Caudate nucleus (tissue), 63 donors: ENCODE measurements at places on chromosomes 12 and 14.

DNA sequence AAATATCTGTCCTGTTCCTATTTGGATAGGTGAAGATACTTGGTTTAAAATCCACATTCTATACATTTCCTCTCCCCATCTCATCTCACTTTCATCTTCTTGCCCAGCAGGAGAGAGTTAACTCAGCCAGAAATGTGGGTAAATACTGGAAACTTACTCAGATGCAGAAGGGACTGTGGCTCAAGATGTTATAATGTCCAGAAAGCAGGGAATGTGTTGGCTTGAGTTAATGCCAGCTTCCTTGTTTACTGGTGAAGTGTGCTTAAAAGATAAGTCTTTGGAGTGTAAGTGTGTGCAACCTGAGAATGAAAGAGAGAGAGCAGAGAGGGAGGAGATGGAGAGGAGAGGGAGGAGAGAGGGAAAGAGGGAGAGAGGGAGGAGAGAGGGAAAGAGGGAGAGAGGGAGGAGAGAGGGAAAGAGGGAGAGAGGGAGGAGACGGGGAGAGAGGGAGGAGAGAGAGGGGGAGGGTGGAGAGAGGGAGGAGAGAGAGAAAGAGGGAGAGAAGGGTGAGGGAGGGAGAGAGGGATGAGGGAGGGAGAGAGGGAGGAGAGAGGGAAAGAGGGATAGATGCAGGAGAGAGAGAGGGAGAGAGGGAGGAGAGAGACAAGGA, 22.0 kb upstream of the SNRPF start:
- no peak for DNase-seq

- no peak for DNase-seq
Observed at GRCh38 chr12:128796439-128797118, 27.2 kb downstream of the SLC15A4 start.

DNA sequence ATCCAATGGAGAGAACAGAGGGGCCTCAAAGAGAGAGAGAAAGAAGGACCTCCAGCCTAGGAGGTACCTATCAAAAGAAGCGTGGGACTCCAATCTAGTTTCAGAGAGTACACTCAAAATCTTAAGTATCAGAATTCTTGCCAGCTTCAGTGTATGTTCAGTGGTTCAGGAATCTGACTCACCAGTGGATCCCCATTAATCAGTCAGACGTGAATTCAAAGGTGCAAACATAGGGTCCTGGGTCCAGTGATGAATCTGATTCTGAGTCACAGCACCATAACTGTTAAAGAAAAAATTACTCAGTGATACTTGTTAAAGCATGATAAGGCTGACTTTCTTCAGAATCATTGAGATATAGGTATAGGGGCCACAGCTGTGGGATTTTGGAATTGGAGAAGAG, 33.2 kb downstream of the ETNK1 start:
- DNase-seq = no peak

DNA sequence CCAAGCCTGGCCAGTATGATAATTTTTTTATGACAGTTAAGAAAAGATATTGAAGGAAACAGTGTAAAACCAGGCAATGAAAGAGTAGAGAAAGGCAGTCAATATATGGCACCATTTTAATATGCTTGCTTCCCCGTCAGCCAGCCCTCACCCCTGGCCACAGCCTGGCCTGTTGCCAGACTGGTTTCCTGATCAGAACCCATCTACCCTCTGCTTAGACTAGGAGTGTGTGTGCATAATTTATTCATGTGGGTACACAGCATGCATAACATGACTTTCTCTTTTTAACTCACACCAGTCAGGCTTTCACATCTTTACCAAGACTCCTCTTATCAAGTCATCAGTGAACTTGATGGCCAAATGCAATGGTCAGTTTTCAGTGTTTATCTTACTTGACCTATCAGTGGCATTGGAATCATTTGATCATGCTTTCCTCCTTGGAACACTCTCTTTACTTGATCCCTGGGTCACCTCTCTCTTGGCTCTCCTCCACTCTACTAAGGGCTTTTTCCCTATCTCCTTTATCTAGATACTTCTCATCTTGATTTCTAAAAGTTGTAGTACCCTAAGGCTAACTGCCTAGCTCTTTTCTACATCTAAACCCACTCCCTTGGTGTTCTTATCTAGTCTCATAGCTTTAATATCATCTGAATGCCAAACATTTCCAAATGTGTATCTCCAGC, 10.0 kb upstream of the GPR19 start:
- no peak for DNase-seq

GRCh38 chr12:6383572-6384498, at the start of gene LTBR:
Gene LTBR, plus strand, starts transcription at chr12:6384162. Its CDS starts 197 bp downstream, at chr12:6384359.
- peak; percentile 10 for DNase-seq

DNA sequence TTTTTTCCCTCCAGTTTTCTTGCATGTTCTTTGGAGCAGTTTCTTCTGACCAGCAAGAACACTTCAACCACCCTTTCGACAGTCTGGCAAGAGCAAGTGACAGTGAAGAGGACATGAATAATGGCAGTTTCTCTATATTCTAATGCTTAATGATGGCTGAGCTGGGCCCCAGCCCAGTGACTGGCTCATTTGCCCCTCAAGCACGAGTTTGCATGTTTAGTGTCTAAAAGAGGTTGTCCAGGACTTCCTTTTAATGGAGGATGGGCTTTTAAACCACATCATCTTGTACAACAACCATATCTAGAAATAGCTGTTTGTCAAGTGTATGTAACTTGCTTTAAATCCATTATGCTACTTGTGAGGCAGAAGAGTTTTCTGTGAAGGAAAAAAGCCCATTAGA, 28.4 kb downstream of the RAD9B start:
- DNase-seq = no peak

GRCh38 chr14:54927551-54927950, 24.9 kb upstream of the GCH1 start:
- no peak for DNase-seq

- no peak for DNase-seq
Observed at GRCh38 chr12:58268069-58268468, 326.7 kb downstream of the ATP23 start.

- no peak for DNase-seq
Observed at GRCh38 chr12:31033146-31033545, 40.5 kb upstream of the DDX11 start.

- DNase-seq = no peak
Observed at GRCh38 chr12:116200812-116201211, 76.7 kb downstream of the MED13L start.

DNA sequence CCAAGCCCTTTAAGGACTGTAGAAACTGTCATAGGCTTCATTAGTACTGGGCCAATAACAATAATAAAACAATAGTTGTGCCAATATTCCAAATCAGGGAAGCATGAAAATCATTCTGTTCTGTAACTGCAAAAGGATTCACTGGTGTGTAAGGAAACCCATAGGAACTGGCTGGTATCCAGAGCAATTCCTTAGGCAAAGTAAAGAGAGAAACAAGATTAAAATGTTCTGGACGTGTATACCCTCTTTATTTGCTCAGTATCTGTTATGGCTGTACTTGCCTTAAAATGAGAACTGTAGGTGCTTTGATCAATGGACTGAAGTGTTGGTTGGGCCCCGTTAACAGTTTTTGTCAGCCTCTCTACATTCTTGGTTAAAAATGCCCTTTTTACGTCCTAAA, 72.4 kb upstream of the STAC3 start:
- no peak for DNase-seq

DNA sequence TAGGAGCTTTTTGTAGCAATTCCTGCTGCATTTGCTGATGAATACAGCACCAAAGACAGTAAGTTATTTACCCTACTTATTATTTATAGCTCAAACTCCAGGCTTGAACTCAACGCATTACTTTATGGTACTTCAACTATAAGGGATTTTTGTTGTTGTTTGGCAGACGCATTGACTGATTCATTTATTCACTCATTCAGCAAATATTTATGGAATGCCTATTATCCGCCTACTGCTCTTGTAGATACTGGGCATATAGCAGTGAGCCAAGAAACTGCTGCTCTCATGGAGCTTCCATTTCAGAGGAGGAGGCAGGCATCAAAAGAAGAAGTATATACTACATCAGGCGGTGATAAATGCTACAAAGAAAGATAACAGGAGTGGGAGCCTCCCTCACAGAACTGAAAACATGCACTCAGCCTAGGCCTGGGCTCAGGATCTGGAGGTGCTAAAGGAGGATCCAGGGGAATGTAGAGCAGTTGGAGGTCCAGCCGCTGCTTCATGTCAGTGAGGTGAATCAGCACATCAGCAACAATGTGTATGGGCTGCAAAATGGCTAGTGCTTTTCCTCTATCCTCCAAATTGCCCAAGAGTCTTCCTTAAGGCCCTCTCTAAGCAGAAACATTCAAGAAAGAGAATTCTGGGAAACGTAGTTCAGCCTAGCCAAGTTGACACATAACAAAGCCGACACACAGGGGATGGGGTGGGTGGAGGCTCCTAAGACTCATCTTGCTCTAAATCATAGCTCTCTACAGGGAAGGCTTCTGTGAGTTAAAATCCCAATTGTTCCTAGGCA, 157.5 kb downstream of the NRXN3 start:
- DNase-seq = no peak

DNA sequence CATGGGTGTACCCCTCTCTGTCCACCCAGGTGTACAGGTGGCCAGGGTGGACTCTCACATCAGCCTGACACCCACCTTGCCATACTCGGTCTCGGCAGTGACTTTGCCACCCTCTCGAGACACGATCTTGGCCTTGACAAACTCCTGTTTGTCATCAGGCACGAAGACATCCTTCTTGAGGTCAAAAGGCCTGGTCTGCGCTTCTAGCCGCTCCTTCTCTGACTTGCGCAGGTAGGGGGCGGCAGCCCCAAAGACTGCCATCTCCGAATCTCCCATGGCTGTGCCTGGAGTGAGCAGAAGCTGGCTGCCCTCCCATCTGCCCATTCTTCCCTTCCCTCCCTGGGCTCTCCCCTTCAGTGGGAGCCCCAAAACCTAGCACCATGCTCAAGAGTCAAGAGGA, 2.0 kb downstream of the MYH7 start:
- DNase-seq = no peak

DNA sequence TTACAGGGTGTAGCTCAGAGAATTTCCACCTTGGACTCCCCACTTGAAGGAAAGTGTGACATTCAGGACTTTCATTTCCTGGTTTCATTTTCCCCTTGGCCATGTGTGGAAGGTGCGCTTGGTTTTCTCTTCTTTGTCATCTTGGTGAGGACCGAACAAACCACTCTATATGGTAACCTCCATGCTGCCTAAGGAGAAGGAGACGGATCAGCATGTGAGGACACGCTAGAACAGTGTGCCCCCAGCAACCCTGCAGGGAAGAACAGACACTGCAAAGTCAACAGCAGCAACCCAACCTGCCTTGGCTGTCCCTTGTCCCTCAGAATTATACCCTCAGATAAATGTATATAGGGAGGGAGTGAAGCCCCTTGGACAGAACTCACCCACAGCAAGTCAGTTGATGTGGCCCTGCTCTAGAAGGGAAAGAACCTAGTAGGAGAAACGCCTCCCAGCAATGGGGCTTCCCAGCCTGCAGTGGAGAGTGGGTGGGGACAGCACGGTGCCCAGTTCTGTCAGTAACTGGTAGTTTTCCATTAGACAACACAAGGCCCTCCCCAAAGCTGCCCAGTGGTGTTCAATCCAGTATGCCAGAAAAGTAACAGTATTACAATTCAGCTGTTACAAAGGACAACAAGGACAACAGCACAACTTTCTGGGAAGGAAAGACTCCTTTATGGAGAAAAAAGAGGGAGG, 18.9 kb upstream of the COCH start:
- DNase-seq = no peak

DNA sequence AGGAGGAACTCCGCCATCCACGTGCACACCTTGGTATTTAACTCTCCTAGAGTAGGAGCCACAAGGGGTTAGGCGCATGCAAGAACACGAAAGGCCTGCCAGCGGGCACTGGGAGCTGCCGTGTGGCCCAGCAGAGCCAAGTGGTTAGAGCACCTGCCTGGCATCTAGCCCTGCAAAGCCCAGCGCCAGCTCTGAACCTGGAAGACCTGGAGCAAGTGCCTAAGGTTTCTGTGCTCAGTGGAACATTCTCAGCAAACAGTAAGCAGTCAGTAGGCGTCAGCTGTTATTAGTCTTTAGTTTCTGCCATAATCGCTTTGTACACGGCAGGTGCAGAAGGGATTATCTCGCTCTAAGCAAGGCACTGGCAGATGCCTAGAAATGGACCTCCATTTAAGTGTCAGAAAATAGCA, 55.4 kb downstream of the SETD3 start:
- no peak for DNase-seq

DNA sequence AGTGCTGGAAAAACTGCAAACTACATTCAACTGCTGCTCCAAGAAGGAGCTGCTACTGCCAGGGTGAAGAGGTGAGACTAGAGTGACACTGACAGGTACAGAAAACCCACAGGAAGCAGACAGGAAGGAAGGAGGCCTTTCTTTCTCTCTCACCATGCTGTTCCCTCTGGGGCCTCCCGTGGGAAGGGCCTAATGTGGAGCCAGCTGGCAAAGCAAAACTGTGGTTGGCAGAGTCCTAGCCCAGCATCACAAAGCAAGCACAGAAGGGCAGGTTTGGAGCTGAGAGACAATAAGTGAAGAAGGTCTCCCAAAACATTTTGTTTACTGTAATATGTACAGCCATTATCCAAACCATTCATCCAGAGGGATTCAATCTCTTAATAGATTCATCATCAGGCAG, 122.5 kb upstream of the MAX start:
- DNase-seq = peak; percentile 45

GRCh38 chr12:98274430-98275130, 240.8 kb upstream of the TMPO start:
- DNase-seq = no peak

- DNase-seq = no peak
Observed at GRCh38 chr12:92155733-92156132, 10.1 kb upstream of the BTG1 start.
